ENCODE measurements at places on chromosomes 4 and X. TPM values are rescaled to one million over a fixed set of nuclear protein-coding genes. Genes with fewer than 3 reads are reported as not detected.

The DCX gene
- 0.06 TPM for total RNA-seq

The PLRG1 gene
- total RNA-seq: 47.9 TPM

The CRMP1 gene
- total RNA-seq: 1.6 TPM

DNA sequence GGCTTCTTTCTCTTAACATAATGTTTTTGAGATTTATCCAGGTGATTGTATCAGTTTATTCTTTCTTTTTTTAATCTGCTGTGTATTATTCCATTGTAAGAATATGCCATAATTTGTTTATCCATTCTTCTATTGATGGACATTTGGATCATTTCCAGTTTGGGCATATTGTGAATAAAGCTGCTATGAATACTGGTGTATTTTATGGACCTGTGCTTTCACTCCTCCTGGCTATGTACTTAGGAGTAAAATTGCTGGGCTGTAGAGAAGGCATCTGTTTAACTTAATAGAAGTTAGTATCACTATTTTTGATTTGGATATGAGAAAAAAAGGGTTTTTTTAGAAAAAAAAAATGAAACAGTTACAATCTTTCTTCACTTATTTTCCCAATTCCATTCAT is 50.0 kb upstream of the FAM9C start:
- H3K4me1 ChIP-seq: peaks cover 76% of the 10 kb centered on the region
- DNase-seq: no peak
- H3K27ac ChIP-seq: peak overlapping the region; percentile 89
- no peaks in the 10 kb centered on the region for H3K36me3 ChIP-seq
- no peaks in the 10 kb centered on the region for H3K27me3 ChIP-seq

- no peak overlapping the region for H3K27ac ChIP-seq
- H3K27me3 ChIP-seq: no peaks in the 10 kb centered on the region
- H3K4me1 ChIP-seq: peaks cover 8% of the 10 kb centered on the region
- no peak for DNase-seq
- no peak overlapping the region for H3K4me3 ChIP-seq
- H3K36me3 ChIP-seq: no peaks in the 10 kb centered on the region
Measured at GRCh38 chr4:168151327-168151726, 59.0 kb downstream of the ANXA10 start.

- DNase-seq: no peak
- no peak overlapping the region for H3K27ac ChIP-seq
- H3K27me3 ChIP-seq: no peaks in the 10 kb centered on the region
- no peaks in the 10 kb centered on the region for H3K36me3 ChIP-seq
Measured at GRCh38 chr4:117588771-117589170, 445.5 kb upstream of the NDST3 start.

DNA sequence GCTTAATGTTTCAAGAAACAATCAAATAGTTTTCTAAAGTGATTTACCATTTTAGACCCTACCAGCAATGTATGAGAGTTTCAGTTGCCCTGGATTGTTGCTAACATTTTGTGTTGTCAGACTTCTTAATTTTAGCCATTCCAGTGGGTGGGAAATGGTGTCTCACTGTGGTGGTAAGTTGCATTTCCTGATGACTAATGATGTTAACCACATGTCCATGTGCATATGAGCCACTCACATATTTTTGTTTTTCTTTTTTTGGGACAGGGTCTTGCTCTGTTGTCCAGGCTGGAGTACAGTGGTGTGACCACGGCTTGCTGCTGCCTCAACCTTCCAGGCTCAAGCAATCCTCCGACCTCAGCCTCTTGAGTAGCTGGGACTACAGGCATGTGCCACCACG is 48.3 kb downstream of the MED28 start:
- H3K4me3 ChIP-seq: no peak overlapping the region
- DNase-seq: no peak
- no peak overlapping the region for H3K27ac ChIP-seq
- H3K27me3 ChIP-seq: no peaks in the 10 kb centered on the region
- peaks cover 20% of the 10 kb centered on the region for H3K4me1 ChIP-seq
- no peaks in the 10 kb centered on the region for H3K36me3 ChIP-seq

DNA sequence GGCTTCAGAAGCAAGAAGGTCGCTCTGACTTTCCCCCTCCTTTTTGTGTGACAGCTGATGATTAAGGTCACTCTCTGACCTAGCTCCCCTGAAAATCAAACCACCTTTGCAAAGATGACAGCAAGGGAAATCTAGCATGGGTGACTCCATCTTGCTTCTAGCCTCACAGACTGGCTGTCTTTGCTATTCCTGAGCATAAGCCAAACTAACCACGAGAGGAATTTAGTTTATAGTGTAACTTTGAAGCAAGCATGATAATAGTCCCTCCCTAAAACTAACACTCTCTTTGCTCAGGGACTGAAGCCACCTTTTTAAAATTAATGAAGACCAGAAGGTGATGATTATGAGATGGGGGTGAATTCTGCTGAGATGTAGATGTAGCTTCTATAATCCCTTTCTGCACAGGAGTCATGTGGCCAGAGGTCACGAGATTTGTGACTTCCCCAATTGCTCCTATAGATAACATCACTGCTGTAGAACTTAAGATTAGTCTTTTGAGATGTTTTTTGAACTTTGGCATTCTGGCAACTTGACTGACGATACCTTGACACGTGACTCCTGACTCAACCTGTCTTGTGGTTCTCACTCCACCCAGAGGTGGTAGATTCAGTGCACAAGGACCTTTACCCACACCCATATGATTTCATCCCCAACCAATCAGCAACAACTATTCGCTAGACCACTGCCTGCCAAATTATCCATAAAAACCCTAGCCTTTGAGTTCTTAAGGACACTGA is 14.9 kb upstream of the PDE5A start:
- H3K27ac ChIP-seq: no peak overlapping the region
- no peak overlapping the region for H3K4me3 ChIP-seq
- DNase-seq: no peak
